ENCODE measurements at places on chromosomes 11 and 22.

DNA sequence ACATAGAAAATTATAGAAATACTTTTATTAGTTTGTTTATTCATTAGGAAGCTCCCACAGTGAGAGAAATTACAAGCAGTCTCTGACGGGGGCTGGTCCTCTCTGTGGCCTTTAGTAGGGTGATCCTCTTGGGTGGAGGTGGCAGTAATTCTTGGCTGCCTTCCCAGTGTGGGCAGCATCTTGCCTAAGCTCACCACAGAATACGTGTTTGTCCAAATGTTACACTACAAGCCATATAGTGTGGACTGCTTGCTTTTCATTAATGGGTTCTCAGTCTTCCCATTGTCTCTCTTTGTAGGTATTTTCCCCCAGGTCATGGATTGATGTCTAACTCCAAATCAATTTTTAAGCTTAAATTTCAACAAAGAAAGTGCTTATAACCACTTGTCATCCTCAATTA is 43.3 kb downstream of the ENDOD1 start:
- DNase-seq = no peak

DNA sequence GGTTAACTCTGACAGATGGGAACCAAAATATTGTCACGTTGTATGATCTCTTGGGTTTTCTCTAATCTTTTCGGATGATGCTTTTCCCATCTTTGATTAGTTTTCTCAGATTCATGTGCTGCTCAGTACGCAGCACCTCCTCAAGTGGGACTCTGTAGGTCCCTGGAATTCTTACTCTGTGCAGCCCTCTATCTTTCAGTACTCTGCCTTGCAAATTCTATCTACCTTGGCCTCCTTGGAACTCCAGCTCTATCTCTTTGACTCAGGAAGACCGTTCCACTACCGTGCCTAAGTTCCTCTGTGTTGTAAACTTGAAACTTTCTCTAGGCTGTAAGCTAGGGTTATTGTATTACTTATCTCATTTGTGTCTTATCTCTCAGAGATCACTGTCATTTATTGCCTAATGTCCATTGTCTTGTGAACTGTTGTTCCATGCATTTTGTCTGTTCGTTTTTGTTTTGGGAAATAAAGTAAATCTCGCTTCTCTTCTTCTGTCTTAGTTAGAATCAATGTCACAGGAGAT is 20.1 kb upstream of the CHORDC1 start:
- no peak for DNase-seq

- no peak for DNase-seq
These were observed 11.3 kb upstream of the C11orf96 start for GRCh38 chr11:43930868-43931716.

- DNase-seq = no peak
These were observed 26.7 kb downstream of the MOB2 start for GRCh38 chr11:1459764-1460395.

GRCh38 chr11:7530013-7530640 is 16.3 kb downstream of the PPFIBP2 start:
- DNase-seq = no peak

- DNase-seq = no peak
These were observed 1088.2 kb downstream of the TBC1D22A start for GRCh38 chr22:47850644-47851151.

DNA sequence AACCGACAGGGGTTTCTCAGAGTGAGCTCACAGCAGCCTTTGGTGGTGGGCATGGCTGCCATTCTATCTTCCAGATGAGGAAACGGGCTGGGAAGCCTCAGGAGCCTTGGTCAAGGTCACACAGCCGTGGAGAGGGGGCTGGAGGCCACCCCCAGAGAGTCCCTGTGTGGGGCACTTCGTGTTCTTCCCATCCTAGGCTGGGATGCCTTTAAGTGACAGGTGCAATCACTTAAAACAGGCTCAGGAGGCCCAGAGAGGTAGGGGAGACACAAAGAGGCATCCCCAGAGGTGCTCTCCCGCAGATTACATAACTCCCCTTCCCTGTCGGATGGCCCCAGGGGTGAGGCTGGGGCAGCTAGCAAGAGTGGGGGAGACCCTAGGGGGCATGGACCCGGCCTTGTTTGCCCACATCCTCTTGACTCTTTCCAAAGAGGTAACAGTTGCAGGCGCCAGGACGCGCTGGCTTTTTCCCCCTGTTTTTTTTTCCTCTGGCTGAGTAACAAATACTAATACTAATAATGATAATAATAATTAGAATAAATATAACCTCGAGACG is 17.5 kb upstream of the SHISAL1 start:
- no peak for DNase-seq

GRCh38 chr22:43077121-43077877 is 11.9 kb downstream of the TTLL1 start:
- DNase-seq = no peak

- DNase-seq = no peak
These were observed 139.9 kb upstream of the SORL1-AS1 start for GRCh38 chr11:121592708-121593107.

DNA sequence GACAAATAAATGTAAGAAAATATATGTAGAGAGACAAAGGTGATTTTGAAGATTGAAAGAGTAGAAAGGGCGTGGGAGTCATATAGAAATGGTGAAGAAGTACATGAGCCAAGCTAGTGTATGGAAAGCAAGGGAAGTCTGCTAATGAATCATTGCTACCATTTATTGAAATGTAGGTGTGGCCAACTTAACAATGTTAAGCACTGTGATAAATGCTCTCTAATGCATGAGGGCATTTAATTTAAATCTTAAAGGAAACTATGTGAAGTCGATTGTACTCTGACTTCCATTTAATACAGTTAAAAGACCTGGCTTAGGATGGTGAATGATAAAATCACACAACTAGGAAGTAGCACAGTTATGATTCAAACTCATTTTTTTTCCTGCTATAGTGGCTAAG is 219.9 kb downstream of the CASP12 start:
- DNase-seq = no peak

GRCh38 chr22:45014654-45015053 is 4.8 kb upstream of the PHF21B start:
- no peak for DNase-seq

DNA sequence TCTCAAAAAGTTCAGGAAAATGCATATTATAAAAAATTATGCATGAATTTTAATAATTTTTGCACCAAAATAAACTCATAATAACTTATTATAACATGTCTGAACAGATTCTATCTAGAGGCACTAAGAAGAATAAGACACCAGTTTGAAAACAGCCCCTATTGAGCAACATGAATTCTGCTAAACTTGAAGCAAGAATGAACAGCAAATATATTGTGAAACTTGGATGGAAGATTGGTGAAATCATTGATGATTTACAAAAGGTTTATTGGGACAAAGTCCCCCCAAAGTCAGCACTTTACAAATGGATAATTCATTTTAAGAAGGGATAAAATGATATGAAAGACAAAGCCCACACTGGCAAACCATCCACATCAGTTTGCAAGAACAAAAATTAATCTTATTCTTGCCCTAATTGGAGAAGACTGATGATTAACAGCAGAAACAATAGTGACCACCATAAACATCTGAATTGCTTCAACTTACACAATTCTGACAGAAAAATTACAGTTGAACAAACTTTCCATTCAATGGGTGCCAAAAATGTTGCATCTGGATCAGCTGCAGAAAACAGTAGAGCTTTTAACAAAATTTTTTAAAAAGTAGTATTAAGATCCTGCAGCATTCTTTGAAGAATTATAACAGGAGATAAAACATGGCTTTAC is 257.5 kb upstream of the FAT3 start:
- no peak for DNase-seq

DNA sequence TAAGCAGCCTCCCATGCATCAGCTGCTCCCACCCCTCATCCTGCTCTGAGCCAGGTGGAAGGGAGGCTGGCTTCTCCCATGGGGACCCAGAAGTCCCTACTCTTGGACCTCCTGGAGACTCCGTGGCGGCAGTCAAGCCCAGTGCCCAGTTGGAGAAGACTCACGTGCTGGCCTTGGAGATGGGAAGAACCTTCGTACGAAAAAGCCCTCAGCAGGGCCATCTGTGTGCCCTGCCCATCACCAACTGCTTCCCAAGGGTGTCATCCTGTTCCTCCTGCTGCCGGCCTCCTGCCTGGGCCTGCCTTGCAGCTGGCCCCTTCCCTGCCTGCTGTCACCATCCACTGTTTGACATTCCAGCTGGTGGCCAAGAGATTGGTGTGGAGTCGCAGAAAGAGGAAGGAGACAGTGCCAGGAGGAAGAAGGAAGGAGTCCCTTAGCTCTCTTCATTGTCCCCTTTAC is 28.0 kb downstream of the ARHGAP1 start:
- DNase-seq = no peak

- DNase-seq = no peak
These were observed 268.8 kb downstream of the DDX10 start for GRCh38 chr11:108933630-108934029.

- no peak for DNase-seq
These were observed 130.9 kb downstream of the UVRAG start for GRCh38 chr11:75945947-75946346.

DNA sequence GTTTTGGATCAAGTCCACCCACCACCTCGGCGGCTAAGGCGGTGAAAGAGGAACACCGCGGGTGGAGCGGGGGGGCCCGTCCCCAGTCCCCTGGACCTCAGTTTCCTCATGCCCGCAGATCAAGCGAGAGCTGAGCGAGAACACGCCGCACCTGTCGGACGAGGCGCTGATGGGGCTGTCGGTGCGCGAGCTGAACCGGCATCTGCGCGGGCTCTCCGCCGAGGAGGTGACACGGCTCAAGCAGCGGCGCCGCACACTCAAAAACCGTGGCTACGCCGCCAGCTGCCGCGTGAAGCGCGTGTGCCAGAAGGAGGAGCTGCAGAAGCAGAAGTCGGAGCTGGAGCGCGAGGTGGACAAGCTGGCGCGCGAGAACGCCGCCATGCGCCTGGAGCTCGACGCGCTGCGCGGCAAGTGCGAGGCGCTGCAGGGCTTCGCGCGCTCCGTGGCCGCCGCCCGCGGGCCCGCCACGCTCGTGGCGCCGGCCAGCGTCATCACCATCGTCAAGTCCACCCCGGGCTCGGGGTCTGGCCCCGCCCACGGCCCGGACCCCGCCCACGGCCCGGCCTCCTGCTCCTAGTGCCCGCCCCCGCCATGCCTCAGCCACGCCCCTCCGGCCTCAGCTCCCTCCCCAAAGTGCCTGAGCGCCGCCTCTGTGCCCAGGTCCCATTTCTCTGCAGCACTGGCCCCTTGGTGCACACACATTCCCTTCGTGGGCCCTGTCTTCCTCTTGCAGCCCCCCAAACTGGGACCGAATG is 12.7 kb downstream of the MAFF start:
- DNase-seq = no peak

GRCh38 chr22:37345863-37346504 is 63.7 kb downstream of the CYTH4 start:
- DNase-seq = peak; percentile 99

DNA sequence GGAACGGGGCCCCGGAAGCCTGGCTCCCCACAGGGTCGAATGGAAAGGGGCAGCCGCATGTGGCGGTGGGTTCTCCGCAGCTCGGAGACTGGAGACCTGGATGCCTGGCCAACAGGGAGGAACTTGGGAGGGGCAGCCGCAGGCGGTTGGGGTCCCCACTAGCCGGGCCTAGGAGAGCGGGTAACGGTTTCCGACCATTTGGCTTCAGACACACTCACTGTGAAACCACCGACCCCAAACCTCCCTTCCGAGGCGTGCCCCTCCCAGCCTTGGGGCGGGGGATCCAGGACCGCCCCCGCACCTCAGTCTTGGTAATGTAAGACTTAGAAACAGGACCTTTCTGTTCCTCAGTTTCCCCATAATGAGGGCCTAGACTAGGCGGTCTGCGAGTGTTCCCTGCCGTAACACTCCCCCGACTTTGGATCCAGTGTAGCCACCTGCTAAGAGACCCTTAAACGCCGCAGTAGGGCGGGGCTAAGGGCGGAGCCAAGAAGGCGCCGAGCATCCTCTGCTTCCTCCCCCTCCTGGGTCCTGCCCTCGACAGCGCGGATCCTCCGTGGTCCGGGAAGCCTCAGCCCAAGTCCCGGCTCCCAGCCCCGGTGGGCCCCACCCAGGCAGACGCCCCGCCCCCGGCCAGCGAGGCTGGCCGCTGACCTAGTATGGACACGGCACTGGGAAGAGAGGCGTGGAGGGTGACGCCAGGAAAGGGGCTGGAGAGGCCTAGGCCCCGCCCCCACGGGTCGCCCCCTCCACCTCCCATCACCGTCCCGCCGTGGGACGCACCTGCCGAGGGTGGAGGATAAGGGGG is 1.8 kb upstream of the RASGRP2 start:
- DNase-seq = no peak

DNA sequence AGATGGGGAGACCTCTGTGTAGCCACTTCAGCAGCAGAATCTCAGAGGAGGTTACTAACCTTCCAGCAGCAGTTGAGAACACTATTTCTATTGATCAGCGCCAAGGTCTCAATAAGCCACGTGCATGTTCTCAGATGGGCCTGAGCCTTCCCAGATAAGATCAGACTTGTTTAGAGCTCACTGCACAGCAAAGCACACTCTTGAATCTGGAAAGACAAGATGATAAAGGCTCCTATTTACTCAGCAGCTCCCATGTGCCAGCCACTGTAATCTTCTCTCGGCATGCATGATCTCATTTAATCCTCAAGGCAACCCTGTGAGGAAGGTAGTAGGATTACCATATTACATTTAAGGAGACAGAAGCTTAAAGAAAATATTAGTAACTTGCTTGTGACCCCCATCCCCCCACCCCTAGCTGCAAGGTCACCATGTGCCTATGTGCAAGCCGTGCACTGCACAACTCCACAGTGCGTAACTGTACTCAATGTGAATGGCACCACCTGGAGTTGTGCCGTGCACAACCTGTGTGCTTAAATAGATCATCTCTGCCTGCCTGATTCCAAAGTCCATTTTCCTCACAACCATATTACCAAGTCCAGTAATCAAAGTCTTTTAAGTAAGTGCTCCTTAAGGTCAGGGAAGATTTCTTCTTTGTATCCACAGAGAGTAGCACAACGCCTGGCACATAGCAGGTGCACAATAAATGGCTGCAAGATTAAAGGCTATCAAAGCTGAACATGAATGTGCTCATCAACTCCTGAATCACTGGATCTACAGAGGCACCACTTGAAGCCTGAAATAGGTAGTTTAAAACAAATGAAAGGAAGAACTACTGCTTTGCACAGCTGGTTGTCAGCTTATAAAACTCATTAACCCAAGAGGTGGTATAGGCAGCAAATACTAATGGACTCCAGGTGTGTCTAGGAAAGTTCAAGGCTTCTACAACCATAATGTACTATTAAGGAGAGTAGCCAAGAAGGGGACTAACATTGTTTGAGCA is 293.8 kb downstream of the BUD13 start:
- no peak for DNase-seq

DNA sequence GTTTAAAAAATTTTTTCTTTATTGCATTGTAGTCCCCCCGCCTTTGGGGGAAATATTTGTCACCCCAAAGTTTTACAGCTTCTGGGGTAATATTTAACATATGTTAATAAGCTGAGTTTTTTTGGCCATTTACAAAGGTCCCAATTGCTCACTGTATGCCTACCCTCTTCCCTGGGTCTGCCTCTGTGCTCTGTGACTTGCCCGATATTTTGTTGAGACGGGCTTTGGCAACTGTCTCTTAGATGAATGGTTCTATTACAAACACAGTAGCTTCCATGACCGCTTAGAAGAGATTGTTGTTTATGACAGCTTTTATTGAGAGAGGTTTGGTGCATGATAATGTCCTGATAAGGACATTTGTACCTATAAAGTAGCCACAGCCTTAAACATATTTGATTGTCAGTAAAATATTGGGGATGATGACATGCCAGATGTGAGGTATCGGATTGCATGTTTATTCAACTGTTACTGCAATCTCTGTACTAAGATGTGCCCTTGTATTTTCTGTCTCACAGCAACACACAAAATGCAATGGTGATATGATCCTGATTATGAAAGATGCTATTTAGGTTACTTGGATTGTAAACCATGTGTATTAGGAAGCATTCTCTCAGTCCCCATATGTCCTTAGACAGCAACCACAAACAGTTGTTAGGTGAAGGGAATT is 103.1 kb downstream of the TEAD1 start:
- DNase-seq = peak; percentile 51
